Cardiac ventricle fibroblast (primary cell): ENCODE measurements at places on chromosomes 6 and 20. TPM values are rescaled to one million over a fixed set of nuclear protein-coding genes. Genes with fewer than 3 reads are reported as not detected.

SMPDL3A gene
- total RNA-seq = 8.4 and 12.0 TPM in 2 replicates

SLC24A3 gene
- total RNA-seq = 0.12 TPM in 1 of 2 replicates, not detected in the other

BCAS4 gene
- total RNA-seq = 1.9 TPM in 2 replicates

EFCAB8 gene
- not detected in 2 replicates for total RNA-seq
